ENCODE measurements at places on chromosomes 1 and 21.

DNA sequence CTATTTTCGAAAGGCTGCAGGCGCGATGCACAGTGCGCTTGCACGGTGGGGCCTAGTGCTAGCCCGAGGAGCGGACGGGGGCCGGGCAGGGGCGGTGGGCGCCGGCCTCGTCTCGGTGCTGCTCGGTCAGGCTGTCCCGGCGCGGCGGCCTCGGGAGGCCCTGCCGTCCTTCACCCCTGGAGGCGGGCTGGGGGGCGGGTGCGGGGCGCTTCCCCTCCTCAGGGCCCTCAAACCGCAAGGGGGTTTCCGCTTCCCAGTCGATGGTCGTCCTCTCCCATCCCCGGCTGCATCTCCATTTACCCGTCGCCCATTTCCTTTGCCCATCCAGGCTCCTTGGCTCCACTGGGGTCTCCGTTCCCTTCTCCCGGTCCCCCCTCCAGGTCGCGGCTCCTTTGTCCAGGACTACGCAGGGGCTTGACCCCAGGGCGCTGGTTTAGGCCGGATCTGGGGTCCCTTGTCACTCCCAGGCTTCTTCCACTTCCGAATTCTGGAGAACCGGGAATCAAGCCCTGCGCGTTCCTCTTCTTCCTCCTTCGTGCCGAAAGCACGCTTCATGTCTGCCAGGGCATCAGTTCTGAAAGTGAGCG, 196.3 kb upstream of the LMO4 start:
- no peak for DNase-seq

GRCh38 chr1:58780836-58781452, 2.9 kb downstream of the JUN start:
- DNase-seq, result no peak

DNA sequence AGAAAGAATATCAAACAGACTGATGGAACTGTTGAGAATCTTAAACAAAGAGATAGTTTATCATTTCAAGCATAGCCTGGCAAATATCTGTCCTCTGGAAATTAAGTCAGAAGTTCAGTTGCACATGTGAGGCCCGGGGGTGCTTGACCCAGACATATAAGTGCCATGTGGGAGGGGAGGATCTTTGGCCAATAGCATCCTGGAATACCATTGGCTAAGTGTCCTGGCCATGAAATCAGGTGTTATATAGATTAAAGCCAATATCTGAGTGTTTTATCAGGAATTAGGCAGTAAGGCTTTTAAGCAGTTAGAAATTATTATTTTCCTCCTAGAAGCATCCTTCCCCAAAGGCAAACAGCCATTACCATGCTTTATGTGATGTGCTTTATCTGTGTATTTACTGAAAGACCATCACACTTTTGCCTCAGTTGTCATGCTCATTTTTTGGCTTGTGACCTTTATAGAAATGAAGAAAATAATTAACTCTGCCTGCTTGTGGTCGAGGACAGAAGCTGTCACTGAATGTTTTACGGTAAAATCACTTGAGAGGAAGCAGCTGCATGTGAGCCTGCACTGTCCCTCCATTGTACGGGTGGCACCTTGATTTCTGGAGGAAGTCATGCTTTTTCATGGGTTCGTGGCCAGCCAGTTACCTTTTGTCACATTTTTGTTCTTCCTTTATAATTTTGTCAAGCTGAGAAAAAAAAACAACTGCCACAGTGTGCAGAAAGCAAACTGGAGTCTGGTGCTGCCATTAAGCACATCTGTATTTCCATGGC, 259.9 kb upstream of the FMN2 start:
- no peak for DNase-seq

DNA sequence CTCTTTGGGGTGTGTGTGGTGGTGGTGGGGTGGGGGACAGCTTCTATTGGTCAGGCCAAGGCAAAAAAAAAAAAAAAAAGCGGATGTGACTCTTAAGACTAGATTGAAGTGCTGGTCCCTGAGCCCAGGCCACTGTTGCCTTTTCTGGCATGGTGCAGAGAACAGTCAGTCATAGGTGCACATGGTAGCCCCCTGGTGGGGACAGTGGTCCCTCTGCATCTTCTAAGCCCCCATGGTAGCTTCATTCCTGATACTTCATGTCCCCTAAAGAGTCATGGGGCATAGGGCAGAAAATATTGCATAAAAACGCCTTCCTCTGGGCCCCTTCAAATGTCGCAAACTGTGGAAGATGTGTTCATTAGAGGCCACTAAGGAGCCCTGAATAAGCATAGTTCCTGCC, 371.8 kb downstream of the NPHP4 start:
- no peak for DNase-seq

- no peak for DNase-seq
Measured at GRCh38 chr1:65442442-65442841, 22.0 kb downstream of the LEPR start.

- no peak for DNase-seq
Measured at GRCh38 chr1:223230161-223230881, 87.3 kb upstream of the TLR5 start.

DNA sequence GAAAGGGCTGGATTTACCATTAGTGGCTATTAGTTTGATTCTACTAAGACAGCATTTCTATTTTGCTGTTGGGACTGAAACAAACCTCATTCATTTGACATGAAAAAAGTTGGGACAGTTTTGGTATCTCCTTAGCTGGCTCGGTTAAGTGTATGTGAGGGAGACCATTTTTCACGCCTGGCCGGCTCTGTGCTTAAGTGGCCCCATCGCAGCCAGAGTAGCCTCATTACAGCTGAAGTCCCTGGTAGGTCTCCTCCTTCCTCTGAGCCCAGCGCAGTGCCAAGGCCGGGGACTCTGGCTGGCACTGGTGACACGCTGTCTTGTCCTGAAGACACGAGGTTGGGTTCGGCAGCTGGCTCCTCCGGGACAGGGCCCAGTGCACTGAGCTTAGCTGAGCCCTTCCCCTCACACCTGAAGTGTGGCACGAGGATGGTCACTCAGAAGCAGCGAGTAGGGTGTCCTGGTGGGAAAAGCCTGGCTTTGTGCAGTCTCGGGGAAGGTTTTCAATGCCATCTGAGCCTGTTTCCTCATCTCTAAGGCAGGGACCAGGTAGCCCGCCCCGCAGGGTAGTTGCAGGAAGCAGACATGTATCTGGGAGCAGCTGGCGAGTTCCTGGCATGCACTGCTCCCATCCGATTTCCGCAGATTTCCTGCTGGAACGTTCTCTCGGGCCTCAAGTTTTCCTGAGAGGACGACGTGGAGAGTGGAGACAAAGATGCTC, 196.5 kb downstream of the DYRK1A start:
- DNase-seq, result no peak

- no peak for DNase-seq
Measured at GRCh38 chr21:44657635-44658540, at the start of gene KRTAP12-3. Gene KRTAP12-3 (plus strand): TSS chr21:44657932. CDS start chr21:44657980, 48 bp downstream.

GRCh38 chr1:117967477-117967876, 37.9 kb downstream of the WDR3 start:
- DNase-seq, result peak; percentile 8

- no peak for DNase-seq
Measured at GRCh38 chr1:208923946-208924720, 659.4 kb upstream of the CAMK1G start.

All from SK-N-MC (cell line).